CD4-positive, alpha-beta T cell treated with Interleukin-17A for 4 hours (primary cell): ENCODE measurements at places on chromosomes 7 and 10.

DNA sequence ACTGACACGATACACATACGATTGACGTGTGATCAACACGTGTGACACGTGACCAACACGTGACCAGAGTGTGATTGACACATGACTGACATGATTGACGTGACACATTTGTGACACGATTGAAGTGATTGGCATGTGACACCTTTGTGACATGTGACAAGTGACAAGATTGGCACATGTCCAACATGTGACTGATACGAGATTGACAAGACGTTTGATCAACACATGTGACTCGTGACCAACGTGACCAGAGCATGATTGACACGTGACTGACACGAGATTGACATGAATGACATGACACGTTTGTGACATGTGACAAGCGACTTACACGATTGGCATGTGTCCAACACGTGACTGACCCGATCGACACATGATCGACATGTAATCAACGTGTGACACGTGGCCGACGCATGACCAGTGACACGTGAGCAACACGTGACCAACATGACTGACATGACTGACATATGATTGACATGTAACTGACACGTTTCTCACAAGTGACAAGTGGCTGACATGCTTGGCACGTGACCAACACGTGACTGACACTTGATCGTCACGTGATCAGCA is 22.0 kb downstream of the CRPPA start:
- DNase-seq, result no peak

GRCh38 chr10:91552274-91553095 is 80.4 kb downstream of the PPP1R3C start:
- no peak for DNase-seq

DNA sequence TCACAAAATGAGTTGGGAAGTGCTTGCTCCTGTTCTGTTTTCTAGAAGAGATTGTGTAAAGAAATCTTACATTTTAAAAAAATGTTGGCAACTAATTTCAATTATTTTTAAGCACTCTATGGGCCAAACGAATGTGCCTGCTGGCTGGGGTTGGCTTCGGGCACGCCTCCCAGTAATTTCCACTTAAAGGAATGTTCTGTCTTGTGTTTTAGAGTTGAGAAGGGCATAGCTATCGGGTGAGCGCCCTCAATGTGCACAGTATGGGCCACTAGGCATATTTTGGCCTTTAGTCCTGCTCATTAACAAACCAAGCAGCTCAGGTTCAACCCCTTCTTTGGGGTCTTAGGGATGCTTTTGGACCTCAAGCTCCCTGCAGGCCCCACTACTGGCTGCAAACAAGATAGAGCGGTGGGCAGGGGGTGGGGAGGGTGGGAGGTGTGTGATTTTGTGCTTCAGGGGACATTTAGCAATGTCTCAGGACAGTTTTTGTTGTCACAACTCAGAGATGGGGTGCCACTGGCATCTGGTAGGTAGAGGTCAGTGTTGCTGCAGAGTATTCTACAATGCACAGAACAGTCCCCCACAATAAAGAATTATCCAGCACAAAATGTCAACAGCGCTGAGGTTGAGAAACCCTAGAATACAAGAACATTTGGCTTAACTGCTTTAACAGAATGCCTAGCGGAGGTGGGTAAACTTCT is 40.7 kb downstream of the TACC2 start:
- DNase-seq, result no peak

DNA sequence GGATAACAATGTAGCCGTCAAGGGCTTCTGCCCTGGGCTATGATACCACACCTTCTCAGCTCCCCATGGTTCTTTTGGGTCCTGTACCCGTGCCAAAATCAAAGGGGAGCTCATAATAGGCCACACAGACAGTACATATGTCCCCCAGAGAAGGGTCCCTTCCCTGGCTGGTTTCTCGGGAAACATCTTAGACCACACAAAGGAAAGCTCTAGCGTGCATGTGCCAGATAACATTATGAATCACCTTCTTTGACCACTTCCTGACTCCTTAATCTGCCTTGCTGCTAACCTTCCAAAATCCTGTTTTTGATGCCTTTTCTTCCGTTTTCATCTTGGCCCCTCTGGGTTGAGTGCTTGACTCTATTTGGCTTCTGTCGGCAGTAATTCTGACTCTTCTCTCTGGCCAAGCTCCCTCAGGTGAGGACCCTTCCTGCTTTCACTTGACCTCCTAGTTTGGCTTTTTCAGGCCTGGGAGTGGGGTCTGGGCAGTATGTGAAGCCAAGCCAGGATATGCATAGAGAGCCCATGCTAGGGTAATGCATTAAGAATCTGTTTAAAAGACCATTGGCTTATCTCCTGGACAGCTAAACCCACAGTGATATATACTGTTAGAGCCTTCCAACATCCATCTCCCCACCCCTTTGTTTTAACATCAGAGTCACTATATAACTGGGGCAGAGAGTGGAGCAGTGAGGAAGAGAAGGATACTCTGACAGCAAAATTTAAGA is 84.8 kb downstream of the ANLN start:
- no peak for DNase-seq

DNA sequence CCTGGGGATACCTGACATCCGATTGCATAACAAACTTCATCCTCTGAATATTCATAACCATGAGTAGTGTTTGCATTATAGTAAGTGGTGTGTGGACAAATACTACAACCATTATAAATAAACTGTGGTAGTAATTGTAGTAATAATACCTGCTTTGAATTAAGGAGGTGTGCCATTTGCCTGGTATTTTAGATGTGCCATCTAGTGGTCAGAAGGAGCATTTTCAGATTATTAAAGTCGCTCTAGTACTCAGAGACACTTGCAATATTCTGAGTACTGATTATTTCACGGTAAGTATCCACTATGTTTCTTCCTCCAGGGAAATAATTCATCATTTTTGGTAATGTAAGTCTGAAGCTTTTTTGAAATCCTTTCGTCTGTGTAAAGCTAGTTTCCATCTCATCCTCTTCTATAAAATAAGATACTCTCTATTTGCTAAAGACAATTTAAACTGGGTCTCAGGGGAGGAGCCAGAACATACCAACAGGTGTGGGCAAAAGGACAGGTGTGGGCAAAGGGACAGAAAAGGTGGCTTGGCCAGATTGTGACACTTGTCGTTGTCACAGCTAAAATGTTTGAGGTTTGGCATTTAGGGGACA is 115.3 kb upstream of the WDR11 start:
- DNase-seq, result no peak

- DNase-seq, result no peak
Observed at GRCh38 chr7:72446131-72446530, 34.0 kb upstream of the CALN1 start.

- DNase-seq, result no peak
Observed at GRCh38 chr10:75347186-75347585, 54.4 kb downstream of the ZNF503 start.

DNA sequence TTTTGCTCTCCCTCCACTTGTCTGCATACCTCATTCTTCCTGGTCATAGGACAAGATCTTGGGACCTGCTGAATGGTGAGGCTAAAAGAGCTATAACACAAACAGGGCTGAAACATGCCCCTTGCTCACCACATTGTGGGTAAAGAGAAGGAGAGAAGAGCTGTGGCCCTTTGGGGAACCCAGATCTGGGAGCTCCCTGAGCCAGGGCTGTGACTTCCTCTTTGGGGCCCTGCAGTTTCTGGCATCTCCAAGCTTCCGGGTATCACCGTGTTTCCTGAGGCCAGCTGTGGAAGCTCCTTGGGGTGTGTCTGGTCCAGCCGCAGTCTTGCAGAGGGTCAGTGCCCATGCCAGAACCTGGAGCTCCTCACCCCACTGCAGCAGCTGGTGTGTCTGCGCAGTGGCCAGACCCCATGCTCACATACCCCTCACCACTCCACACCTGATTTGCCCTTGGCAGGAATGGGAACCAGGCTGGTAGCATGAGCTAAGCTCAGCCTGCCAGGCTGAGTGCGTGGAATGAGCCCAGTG is 34.0 kb downstream of the DKK1 start:
- DNase-seq, result no peak

GRCh38 chr7:125149151-125149550 is 219.5 kb upstream of the POT1 start:
- no peak for DNase-seq

DNA sequence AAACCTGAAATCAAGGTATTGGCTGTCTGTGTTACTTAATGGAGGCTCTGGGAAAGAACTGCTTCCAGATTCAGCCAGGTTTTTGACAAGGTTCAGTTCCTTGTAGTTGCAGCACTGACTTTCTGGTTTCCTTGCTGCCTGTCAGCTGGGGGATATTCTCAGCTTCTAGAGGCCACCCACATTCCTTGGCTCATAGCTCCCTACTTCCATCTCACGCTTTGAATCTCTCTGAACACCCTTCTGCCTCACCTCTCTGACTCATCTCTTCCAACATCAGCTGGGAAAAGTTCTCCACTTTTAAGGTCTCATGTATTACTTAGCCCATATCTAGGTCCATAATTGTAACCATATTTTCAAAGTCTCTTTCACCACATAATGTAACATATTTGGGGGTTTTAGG is 22.9 kb upstream of the GPR22 start:
- no peak for DNase-seq

- no peak for DNase-seq
Observed at GRCh38 chr7:26525398-26526264, 234.0 kb downstream of the SNX10 start.

DNA sequence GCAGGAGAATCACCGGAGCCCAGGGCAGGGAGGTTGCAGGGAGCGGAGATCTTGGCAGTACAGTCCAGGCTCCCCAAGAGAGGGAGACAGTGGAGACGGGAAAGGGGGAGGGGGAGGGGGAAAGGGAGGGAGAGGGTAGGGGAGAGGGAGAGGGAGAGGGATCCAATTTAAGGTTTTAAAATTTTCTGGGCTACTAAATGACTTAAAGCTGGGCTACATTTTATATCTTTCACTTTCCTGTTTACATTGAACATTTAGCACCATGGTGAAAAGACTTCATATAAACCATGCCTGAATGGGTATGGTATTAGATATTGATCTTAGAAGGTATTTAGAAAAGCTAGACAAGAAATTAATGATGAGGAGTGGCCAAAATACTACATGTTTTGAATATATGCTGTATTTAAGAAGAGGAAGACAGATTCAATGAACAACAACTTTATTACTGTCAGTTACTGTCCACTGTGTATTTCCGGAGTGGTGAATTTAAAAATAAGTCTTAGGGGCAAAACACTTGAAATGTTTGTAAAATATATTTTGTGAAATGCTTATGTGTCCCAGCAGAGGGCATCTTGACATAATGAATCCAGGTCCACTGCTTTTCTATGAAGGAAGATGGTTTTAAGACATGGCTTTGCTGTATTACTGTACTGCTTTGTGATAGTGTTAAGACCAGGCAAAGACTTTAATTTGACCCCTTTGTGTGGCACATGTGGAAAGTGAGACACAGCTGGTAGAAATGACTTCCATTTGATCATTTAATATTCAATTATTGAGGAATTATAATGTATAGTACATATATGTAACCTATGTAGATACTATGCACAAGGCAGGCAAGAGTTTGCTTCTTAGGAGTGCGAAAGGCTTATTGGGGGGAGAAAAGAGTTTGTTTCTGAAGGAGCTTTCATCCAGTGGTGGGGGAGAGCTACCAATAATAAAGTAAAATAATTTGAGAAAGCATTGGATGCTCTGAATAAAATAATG is 52.8 kb downstream of the NRF1 start:
- no peak for DNase-seq

- DNase-seq, result no peak
Observed at GRCh38 chr7:129017933-129018538, 36.9 kb downstream of the TNPO3 start.

GRCh38 chr7:106279425-106280197 is 5.2 kb downstream of the NAMPT start:
- DNase-seq, result no peak

DNA sequence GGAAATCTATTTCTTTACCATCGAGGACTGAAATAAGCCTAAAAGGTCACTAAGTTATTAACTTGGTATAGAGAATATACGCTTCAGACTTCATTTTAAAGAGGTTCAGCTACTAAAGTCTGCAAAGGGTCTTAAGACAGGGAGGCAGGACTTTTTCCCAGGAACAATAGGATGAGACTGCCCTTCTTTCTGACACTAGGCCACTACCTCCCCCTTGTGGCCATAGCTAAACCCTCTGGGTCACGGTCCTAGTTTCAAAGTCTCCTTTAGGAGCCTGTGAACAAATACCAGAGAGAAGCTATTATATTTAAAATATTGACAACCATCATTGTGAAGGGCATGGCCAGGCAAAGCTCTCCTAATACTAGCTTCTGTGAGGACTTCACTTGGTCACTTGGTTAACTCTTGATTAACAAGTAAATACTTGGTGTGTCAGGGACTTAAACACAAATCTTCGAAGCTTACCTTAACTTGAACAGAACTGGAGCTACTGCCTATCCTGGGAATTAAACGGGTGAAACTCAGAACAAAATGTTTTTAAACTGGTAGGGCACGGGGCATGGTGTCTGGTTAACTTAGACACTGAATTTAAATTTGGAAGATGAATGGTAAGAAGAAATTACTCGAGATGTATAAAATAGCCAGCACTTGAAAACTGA is 75.6 kb downstream of the CCDC6 start:
- DNase-seq, result peak; percentile 16

GRCh38 chr7:17659126-17659525 is 281.2 kb downstream of the SNX13 start:
- DNase-seq, result no peak

GRCh38 chr7:13990984-13991790 is 1.7 kb upstream of the ETV1 start:
- DNase-seq, result peak; percentile 63

- no peak for DNase-seq
Observed at GRCh38 chr7:80410081-80410480, 101.8 kb downstream of the GNAT3 start.

DNA sequence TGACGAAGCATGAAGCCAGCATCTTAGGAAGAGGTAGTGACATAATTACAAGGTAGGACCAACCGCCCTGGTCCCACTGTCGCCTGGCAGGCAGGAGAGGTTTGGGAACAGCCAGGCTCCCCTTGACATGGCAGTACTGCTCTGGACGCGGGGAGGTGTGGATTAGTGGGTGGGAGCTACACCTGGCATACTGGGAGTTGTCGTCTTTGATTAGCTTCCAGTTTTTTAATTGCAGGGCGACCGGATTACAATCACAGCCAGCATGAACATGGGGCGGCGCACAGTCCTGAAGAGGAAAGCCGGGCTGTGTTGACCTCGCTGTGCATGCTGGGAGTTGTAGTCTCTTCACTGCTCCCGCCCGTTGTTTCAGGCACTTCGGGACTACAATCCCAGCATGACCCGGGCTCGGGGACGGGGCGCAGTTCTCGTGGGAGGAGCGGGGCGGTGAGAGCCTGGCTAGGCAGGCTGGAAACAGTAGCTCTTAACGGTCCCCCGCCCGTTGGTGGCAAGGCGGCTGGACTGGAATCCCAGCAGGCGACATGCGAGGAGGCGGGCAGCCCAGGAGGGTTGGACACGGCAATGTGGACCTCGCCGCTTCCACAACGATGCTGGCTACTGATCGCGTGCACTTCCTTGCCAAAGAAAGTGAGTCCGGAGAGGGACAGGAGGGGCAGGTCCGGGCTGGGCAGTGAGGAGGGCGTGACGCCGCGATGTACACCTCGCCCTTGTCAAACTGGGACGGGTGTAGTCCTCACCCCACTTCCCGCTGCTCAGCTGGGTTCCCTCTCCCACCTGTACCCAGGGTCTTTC is 98.0 kb upstream of the ZNF722 start:
- DNase-seq, result peak; percentile 95

GRCh38 chr7:150357771-150358427 is 10.7 kb upstream of the REPIN1 start:
- DNase-seq, result no peak
